ENCODE measurements at places on chromosomes 11 and 22.

DNA sequence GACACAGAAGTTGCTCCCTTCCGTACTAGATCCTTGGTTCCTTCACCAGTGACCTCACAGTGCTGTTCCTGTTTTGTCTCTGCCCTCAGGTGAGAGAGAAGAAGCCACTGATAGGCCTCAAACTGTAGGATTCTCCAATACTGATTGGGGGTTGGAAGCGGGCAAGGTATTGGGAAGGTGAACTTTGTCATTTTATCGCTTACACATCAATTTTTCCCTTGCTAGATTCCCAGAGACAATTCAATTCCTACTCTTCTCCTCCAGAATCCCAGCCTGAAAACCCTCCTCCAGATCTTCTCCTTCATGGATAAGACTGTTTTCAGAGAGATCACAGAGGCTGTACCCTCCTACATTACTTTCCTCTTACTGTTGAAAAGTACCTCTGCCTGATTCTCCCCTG lies 9.4 kb upstream of the OR2D3 start:
- no peak for DNase-seq

- peak; percentile 6 for DNase-seq
These were observed at the start of gene NDUFC2 for GRCh38 chr11:78079232-78080083. Gene NDUFC2, minus strand, starts transcription at chr11:78079862. Its CDS starts 118 bp downstream, at chr11:78079744.

DNA sequence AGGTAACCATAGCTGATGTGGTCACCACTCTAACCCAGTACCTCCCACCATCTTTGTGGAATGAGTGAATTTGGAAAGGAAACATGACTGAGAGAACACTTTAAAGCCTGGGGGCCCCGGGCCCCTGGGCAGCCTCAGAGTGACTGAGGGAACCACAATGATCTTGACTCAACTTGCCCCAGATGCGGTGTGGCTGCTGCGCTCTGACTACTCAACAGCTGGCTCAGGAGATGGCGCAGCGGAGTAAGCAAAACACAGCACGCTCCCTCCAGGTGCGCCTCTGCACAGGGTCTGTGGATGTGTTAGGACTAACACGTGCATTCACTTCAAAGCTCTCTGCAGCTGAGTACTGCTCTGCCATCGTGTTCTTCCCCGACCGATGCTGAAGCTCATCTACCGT lies 5.9 kb downstream of the RNF215 start:
- no peak for DNase-seq

GRCh38 chr11:34188181-34188580 lies 82.8 kb downstream of the NAT10 start:
- DNase-seq, result no peak

GRCh38 chr11:67656278-67656922 lies 5.9 kb upstream of the ACY3 start:
- no peak for DNase-seq

GRCh38 chr11:5250543-5251204 lies 1.0 kb upstream of the HBG1 start:
- no peak for DNase-seq

DNA sequence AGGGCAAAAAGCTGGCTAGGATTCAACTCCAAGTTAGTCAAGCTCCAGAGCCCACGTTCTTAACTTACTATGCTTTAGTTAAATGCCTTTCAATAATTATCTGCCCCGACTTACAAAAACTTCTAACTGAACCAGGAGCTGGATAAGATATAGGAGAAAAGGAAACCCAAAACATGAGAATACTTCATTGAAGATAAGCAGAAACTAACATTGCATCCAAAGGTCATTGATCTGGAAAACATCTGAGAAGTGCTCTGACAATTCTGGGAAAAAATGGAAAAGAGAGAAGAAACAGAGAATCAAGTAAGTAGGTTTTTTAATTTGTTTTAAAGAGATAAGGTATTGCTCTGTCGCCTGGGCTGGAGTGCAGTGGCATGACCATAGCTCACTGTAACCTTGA lies 27.2 kb downstream of the ACAT1 start:
- no peak for DNase-seq

DNA sequence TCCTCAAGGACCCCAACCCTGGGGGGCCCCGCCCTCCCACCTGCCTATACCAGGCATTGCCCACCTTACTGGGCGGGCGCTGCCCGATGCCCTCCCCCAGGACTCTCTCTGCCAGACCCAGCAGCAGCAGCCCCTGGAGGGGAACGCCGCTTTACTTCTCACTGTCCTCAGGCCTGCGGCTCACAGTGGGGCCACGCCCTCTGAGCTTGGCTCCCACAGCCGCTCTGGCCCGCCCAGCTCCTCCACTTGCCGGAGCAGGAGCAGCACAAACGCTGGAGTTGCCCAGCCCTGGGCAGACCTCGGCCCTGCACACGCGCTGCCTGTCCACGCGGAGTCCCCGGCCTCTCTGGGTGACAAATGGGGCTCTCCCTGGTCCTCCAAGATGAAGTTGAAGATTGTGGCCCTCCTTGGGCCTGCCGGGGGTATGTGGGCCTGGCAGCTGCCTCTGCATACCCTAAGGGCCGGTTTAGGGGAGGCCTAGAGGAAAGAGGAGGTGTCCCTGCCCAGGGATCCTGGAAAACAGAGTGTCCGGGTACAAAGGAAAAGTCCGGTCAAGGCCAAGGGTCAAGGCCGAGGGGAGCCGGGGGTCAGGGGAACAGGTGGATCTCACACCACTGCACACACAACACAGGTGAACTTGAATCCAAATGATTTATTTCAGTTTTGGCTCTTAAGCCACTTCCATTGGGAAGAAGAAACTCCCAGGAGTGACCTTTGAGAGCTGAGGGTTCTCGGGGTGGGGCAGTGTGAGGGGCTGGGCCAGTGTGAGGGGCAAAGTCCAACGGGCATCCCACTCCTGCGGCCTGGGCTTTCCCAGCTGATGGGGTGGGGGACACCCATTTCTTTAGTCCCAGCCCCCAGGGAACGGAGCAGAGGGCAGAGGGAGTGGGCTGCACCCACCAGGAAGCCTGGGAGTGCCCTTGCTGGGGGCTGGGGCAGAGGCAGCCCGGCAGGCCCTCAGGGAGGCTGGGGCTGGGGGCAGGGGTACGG lies 674 bp upstream of the BAIAP2L2 start:
- no peak for DNase-seq

- DNase-seq, result no peak
These were observed at the start of gene ZDHHC8 for GRCh38 chr22:20131597-20131858. Gene ZDHHC8, plus strand, starts transcription at chr22:20131804. Its CDS starts 144 bp downstream, at chr22:20131948.

DNA sequence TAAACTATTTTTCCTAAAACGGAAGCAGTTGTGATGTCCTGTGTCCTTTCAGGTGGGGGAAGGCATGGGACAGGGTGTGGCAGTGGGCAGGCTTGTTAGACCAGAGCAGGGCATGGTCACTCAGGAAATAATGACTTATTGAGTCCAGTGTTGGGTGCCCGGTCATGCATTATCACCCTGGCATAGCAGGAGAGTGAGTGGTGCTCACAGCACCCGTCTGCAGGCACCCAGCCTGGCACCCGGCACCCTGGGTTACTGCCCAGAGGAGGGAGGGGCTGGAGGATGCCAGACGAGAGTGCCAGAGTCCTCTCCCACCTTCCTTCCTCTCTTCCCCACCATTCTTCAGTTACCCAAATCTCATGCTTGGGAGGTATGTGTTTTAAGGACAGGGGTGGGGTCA lies 59.1 kb downstream of the ST3GAL4 start:
- DNase-seq, result no peak

- no peak for DNase-seq
These were observed 5.0 kb upstream of the RFPL3 start for GRCh38 chr22:32352681-32353080.

DNA sequence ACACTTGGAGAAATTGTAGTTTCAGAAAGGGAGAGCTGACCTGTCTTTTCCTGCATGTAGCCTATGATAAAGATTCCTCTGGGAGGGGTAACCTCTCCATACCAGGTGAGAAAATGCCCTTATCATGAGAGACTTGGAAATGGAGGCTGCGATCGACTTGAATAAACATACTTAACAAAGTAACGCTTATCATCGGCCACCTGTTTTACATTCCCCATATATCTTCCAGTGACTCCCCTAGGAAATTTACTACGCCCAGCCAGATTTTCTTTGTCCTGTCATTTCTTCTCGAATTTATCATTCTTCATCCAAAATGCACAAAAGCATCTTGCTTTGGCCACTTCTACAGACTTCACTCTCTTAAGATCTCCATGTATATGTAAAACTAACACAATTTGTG lies 143.5 kb downstream of the CCDC81 start:
- no peak for DNase-seq

DNA sequence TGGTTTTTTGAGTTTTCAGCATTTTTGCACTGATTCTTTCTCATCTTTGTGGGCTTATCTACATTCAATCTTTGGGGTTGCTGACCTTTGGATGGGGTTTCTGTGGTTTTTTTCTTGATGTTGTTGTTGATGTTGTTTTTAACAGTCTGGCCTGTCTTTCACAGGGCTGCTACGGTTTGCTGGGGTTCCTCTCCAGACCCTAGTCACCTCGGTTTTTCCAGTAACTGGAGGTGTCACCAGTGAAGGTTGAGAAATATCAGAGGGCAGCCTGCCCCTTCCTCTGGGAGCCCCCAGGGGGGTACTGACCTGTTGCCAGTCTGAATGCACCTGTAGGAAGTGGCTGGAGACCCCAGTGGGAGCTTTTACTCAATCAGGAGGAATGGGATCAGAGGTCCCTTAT lies 365.4 kb downstream of the JRKL start:
- DNase-seq, result no peak

DNA sequence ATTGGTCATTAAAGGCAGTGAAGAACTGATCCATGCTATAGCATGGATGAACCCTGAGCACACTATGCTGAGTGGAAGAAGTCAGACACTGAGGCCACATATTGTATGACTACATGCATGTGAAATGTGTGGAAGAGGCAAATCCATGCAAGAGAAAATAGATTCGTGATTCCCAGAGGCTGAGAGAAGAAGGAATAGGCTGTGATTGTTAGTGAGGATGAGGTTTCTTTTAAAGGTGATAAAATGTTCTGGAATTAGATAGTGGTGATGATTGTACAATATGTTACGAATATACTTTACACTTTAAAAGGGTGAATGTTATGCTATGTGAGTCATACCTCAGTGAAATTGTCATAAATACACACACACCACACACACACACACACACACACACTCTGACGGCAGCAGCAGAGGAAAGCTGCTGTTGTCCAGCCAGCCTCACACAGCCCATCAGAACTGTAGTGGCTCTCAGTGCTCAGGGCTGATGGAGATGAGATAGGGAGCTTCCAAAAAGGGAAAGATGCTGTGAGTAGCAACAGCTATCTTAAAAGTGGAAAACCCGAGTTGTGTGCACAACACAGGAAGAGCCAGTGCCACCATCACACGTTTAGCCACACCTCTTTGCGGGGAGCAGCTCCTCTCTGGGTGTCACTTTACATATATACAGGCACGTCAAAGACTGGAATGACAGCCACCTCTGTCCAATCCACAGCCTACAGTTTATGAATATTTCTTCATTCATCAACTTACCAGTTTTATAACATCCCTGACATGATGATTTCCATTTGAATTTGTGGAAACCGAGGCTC lies 153.0 kb downstream of the SPATA19 start:
- no peak for DNase-seq

DNA sequence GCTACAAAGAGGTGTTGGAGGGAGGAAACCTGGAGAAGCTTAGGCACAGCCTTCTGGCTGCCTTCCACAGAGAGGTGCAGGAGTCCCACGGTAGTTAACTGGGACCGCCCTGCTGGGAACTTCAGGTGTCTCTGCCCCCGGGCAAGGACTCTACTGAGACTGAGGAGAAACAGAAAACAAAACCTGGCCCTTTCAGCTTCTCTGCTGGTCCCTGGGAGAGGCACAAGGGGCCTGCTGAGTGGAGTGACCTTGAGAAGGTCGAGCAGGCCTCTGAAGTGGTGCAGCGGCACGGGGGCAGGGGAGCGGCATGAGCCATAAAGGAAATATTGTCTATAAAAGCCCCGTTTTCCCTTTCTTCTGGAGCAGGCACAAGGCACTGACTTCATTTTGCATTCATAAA lies 38.9 kb downstream of the NTM start:
- DNase-seq, result no peak

DNA sequence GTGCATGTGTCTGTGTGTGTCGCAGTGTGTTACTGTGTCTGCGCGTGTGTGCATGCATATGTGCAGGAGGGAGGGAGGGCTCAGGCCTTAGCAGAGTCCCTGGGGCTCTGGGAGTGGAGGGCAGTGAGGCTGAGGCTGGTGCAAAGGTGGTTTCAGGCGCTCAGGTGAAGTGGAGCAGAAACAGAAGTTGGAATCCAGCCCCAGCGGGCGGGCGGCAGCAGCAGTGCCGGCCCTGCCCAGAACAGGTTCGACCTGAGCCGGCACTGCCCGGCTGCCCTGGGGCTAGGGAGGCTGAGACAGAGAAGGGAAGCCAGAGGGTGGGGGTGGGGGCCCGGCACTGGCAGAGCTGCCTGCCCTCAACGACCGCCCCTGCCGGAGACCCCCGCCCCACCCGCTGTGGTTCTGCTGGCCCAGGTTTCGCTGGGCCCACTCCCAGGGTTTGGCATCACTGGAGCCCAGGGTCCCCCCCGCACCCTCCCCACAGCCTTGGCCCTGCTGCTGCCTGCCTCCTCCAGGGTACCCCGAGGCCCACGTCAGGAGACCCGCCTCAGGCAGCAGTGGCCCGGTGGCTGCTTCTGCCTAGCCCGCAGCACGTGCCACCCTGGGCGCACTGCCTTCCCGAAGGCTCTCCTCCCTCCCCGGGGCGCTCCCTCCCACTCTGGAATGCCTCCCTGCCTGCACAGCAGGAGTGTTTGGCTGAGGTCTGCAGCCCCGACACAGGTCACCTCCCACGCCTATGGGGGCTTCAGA lies 13.3 kb downstream of the ASCL2 start:
- DNase-seq, result no peak

GRCh38 chr11:65298131-65298535 lies 16.5 kb upstream of the CDC42EP2 start:
- no peak for DNase-seq

- DNase-seq, result no peak
These were observed 796 bp downstream of the POLDIP3 start for GRCh38 chr22:42613872-42614301.

GRCh38 chr22:46070803-46071450 lies 79.4 kb upstream of the PPARA start:
- DNase-seq, result no peak

GRCh38 chr11:43687120-43687791 lies 6.7 kb downstream of the HSD17B12 start:
- DNase-seq, result no peak

- DNase-seq, result no peak
These were observed 49.0 kb upstream of the BIRC3 start for GRCh38 chr11:102268083-102268984.

DNA sequence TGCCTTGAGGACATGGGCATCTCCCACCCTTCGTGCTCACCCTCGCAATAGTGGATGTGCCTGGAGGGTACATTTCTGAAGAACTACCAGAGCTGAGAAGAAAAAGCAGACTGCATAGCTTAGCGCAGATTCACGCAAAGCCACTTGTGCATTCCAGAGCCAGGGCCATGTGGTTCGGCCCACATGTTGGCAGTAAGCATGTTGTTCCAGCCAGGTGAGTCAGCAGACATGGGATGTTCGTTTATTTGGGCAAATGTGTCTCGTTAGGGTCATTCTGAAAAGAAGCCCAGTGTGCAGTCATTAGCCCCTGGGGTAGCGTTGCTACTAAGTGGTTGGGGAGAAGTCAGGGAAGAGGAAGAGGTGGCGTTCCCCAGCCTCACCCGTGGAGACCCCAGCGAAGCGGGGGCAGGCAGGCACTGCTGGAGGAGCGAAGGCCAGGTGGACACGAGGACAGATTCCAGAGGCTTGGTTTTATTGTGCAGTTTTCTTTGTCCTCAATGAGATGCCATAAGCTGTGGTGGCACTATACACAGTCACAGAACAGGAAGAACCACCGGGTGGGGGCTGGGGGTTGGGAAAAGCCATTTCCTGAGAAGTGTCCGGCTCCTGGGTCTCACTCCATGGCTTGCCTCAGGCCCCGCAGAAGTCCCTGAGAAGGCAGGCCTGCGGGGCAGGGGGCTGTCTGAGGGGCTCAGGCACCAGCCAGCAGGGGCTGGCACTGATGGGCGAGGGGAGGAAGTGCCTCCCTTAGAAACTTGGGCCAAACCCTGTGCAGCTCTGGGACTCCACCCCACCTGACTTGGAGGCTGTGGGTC lies 5.0 kb downstream of the THY1 start:
- no peak for DNase-seq
